Coronary artery (tissue), 2 donors: ENCODE measurements at places on chromosomes 16 and 17.
A peak's percentile ranks its signal among the peaks of the same experiment; 100 is the strongest.

DNA sequence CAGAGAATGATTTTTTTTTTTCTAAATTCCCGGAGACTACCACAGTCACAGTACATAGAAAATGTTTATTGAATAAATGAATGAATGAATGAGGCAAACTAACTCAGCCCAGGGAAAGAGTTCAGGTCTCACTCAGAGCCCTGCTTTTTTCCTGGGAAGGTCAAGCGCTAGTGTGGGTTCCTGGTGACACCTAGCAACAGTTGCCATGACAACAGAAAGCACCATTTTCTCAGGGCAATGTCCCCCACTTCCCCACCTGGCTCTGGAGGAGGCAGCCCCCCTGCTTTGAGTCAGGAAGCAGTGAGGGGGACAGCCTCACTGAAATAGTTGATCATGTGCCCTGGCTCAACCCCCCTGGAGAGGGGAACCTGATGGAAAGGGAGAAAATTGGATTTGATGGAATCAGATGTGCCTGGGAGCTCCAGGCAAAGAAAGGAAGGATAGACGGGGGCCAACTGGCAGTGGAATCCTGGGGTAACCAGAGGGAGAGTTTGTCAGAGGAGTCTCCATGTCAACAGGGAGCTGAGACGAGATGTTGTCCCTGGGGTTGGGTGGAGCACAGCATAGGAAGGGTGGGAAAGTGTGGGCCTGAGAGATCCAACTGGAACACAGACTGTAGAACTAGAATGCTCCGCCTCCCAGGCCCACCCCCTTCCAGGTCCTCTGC lies 242.2 kb upstream of the CCL2 start:
- DNase-seq, result no peak

GRCh38 chr17:38898812-38899348 lies 26.5 kb upstream of the LASP1NB start:
- no peak for DNase-seq

- DNase-seq, result no peak
Observed at GRCh38 chr17:17494499-17494869, 1.7 kb downstream of the RASD1 start.

DNA sequence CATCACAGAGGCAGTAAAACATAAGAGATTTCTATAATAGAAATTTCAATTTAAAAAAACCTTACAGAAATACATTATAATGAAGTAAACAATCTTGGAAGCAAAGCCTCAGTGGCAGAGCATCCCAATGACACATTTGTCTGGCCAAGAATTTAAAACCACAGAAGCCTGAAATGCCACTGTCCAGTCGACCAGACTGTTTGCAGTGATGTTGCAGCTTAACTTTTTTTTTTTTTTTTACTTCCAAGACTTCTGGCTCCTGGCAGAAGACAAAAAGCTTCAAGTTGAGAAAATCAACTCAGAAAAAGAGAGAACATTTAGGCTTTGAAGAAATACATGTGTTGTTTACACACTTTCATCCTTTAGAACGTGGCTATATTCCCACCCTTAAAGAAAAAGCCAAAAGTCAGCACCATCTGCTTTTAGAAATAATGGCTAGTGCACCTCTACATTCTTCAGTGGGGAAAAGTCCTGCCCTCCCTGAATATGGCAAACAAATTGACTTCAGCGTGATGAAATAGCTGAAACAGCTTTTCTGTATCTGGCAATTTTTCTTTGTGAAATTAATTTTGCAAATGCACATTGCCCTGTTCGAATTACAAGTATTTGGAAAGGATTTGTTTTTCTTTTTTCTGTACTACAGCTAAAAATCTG lies 205.5 kb upstream of the MON1B start:
- no peak for DNase-seq

GRCh38 chr17:33983824-33984574 lies 271.1 kb upstream of the CCL2 start:
- no peak for DNase-seq

- no peak for DNase-seq
Observed at GRCh38 chr17:1936766-1937165, 88.4 kb downstream of the RTN4RL1 start.

GRCh38 chr16:65481956-65482355 lies 360.1 kb upstream of the CDH11 start:
- no peak for DNase-seq

- no peak for DNase-seq
Observed at GRCh38 chr17:61475726-61476125, 23.5 kb downstream of the TBX4 start.

DNA sequence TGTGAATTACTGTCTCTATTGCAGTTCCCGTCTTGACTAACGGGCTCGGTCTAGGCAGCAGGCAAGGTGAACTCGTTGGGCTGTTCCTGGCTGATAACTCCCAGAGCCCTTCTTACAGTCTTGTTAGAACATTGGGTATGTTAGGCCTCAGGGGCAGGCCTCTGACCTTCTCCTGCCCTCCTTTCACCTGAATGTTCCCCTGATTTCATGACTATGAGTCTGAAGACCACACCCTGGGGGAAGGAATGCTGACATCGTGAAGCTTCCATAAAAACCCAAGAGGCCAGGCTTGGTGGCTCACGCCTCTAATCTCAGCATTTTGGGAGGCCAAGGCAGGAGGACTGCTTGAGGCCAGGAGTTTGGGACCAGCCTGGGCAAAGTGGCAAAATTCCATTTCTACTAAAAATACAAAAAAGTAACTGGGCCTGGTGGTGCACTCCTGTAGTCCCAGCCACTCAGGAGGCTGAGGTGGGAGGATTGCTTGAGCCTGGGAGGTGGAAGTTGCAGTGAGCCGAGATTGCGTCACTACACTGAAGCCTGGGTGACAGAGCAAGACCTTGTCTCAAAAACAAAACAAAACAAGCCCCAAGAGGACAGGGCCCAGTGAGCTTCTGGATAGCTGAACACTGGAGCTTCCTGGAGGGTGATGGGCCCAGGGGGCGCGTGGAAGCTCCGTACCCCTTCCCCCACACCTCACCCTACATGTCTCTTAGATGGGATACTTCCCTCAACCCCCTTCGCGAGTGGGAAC lies 47.8 kb upstream of the FBXO47 start:
- no peak for DNase-seq

- no peak for DNase-seq
Observed at GRCh38 chr17:43873815-43874214, 26.8 kb downstream of the CD300LG start.

GRCh38 chr16:16127469-16128116 lies 95.7 kb downstream of the ABCC6 start:
- DNase-seq, result peak; percentile 80

DNA sequence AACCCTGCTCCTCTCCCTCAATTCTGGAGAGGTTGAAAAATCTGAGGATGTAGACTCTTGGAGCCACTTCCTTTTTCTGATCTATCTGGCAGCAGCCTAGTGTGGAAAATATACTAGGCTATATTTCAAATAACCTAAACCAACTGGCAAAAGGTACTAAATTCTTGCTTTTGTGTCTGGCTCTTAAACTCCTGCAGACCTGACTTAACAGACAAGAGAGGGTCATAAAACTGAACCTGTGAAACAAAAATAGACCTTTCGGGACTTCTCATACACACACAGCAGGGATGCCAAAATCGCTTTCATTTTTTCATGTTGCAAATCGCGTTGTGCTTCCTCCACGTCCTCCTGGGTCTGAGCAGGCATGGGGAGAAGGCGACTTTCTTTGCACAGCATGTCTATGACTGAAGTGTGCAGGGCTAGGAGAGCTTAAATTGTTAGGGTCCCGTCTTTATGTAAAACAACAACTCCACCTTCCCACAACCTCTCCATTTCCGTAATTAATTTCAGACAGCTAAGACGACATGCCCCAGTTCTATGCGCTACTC lies 520.7 kb upstream of the PSMD7 start:
- no peak for DNase-seq

DNA sequence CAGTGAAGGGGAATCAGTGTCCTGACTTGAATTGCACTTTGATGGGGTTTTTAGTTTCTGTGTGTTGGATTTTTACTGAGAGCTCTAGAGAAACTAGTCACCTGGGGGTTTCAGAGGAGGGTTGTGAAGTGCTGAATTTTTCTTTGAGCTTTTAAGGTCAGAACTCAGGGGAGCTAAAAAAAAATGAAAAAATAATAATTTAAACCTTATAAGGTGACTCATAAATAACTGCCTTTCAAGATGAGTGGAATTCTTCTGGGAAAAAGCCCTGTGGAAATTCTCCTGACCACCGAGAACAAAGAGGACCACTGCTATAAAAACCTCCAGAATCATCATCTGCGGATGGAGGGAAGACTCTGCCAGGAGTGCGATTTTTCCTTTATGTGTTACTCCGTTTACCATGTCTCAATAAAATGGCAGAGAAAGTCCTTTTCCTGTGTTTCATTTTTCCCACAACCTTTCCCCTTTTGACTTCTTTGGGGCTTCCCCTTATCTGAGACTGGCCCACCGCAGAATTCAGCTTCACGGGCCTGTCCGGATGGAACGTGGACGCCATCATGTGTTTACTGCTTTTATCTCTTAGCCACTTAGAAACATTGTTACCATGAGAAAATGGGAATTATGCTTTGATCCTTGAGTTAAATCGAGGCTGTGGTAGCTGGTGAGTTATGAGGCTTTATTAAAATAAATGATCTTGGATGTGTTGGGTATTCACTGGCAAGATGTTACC lies 39.7 kb downstream of the RPTOR start:
- no peak for DNase-seq

DNA sequence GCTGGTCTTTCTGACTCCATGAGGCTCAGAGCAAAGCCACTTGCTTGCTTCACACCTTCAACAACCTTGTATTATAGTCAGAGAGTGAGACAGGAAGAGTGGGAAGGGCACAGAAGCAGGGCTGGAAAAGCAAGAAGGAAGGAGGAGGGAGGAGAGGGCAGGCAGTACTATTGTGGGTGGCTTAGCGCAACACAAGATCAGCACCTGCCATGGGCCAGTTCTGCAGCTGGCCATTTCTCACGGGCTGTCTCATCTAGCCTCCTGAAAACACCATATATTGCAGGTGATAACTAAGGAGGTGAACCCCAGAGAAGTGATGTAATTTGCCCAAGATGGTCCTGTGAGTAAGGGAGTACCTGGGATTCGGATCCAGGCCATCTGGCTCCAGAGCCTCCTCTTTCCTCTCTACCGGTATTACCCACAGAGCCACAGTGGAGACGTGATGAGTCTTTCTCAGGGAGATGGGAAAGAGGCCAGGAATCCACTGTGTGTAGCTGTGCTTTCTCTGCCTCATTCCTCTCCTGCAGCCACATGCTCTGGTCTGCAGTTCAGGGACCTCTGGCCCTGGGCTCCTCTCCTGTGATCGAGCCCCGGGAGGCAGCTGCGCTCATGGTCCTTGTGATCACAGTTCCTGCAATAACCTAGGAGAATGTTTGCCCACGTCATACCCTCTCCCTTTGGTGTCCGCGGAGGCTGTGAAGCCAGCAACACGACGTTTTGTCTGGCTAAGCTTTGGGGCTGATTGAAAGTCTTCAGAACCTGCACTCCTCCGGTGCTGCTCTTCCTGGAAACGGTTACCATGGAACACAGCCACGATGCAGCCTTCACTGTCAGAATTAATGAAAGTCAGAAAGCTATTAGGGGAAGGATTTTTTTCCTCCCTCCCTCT lies 178.1 kb upstream of the CCL2 start:
- DNase-seq, result no peak

- DNase-seq, result no peak
Observed at GRCh38 chr17:77329741-77330531, 189.2 kb downstream of the SEC14L1 start.

- DNase-seq, result peak; percentile 41
Observed at GRCh38 chr16:57539072-57539796, 2.9 kb upstream of the CCDC102A start.

- peak; percentile 92 for DNase-seq
Observed at GRCh38 chr17:38702166-38702915, 2.7 kb upstream of the MLLT6 start.

- DNase-seq, result no peak
Observed at GRCh38 chr16:9383281-9383680, 291.8 kb downstream of the HAPSTR1 start.

GRCh38 chr17:19654896-19655295 lies 6.3 kb downstream of the ALDH3A2 start:
- DNase-seq, result no peak

- DNase-seq, result no peak
Observed at GRCh38 chr16:62543516-62543915, 507.3 kb upstream of the CDH8 start.

- DNase-seq, result no peak
Observed at GRCh38 chr16:17439580-17439979, 31.2 kb downstream of the XYLT1 start.

DNA sequence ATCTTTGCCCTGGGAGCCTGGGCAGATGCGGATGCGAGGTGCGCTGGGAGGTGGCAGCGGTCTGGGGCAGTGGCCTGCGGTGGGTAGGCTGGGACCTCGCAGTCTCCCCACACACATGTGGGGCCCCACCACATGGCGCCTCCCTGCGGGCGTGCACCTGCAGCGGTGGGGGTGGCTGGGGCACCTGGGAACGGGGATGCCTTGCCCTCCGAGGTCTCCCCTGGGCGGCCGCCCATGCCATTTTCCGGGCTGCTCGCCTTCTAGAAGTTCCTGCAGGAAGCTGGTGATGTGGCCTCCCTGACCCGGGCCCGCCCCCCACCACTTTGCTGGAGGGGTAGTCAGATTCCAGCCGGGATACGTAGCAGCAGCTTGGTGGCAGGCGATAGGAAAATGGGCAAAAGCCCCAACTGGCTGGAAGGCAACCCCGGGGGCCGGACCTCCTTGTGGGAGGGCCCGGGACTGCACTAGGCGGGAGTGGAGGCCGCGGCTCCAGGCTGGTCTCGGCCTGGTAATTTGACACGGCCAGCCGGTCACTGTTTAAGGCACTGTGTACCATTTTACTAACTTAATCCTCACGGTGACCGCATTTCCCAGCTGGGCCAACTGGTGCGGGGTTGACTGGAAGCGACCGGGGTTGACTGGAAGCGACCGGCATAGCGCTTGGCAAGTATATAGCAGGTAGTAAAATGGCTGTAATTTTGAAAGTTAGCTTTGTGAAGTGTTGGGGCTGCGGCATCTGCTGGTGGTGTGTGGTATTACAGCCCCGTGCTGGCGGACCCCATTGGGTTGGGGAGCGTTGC lies 38.5 kb downstream of the IGF2BP1 start:
- DNase-seq, result no peak

GRCh38 chr17:75633486-75634375 lies 497 bp downstream of the SMIM5 start:
- DNase-seq, result peak; percentile 89

DNA sequence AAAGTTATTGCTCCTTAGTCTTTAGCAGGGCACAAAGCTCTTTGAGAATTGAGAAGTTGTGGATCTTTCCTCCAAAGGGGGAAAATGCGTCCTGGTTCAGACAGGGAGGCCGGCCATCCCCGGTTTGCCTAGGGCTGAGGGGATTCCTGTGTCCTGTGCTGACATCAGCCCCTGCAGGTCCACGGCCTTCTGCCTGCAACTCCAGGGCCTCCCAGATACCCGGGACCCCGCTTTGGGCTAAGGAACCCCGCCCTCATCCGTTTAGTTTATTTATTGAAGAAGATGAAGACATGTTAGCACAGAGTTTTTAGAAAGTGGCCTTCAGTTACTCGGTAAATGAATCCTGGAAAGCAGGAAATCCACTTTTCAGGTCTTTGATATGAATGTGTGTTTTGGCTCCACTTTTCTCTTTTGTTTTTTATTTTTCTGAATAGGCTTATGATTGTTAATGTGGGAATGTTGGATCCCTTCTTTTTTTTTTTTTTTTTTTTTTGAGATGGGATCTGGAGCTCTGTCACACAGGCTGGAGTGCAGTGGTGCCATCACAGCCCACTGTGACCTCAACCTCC lies 65.6 kb downstream of the CRISPLD2 start:
- DNase-seq, result no peak

GRCh38 chr16:2874912-2875362 lies 8.1 kb upstream of the FLYWCH2 start:
- no peak for DNase-seq
